ENCODE measurements at places on chromosomes 1 and 21.

DNA sequence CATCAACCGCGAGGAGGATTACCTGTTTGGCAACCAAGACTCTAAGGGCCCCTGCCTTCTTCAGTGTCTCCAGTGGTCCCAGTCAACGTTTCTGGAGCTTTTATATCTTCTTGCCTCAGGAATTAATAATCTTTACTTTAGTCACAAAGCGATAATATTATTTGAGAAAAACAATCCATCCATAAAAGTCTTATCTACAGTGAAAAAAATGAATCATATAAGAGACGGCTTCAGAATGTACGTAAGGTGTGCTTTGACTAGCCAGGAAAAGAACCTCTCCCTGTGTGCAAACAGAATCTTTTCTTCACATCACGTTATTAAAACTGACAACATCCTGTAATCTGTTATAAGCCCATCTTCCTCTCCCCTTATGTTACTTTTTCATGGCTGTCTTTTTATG lies at the start of gene REG4:
Gene REG4, minus strand, starts transcription at position 74 of the 400 bp plus-strand sequence. CDS start 2,691 bp downstream, outside the sequence.
- no peak for DNase-seq

DNA sequence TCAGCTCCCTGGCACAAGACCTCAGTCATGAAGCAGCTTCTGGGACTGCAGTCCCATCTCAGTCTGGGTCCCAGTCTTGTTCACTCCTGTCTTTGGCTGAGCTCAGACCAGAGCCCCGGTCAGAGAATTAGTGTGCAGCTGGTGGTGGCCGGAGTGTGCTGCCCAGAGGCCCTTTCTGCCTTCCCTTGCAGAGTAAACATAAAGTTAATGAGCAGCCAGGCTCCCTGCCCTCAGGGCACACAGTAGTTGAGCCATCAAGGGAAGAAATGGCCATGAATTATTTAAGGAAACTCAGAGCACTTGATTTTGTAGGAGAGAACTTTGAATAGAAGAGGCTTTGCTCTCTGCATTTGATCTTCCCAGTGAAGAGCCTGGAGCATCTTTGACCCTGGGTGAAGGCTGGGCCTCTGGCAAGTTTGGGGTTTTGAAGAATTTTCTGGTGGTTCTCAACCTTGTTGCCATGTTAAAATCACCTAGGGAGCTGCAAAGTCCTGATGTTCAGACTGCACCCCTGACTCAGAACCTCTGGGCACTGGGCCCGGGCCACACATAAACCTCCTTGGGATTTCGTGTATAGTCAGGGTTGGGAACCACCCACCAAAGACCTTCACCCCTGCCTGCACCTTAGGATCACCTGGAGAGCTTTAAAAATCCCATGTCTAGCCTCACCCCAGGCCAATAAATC lies 26.4 kb upstream of the SELENON start:
- no peak for DNase-seq

DNA sequence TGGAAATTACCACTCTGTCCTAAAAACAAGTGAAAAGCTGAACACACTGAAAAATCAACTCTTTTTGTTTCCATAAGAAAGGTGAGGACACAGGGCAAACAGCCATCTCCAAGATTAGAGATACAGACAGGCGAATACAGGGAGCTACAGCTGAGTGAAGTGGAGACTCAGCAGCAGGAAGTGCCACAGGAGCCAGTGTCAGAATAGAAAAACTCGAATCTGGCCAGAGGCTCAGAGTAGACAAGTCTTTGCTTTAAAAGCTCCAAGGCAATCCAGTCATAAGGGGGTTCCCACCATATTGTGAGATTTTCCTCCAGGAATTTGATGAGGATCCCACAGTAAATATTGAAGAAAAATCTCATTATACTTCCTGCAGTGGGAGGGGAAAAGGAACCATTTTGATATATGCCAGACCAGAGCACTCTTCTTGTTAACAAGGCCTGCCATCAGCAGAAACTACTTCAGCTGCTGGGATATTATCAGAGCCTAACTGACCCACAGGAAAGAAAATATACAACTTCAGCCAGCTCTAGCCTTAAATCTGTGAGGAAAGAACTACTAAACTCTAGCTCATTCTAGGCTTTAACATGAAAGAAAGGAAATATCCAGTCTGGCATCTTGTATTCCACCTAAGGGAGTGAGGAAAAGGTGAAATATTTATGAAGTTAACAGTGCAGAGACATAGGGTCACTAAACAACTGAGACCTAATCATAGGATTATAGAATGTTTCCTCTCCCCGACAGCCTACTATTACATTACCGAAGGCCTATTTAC lies 256.2 kb upstream of the OLFM3 start:
- no peak for DNase-seq

GRCh38 chr1:5189384-5189783 lies 535.0 kb downstream of the AJAP1 start:
- DNase-seq: no peak

DNA sequence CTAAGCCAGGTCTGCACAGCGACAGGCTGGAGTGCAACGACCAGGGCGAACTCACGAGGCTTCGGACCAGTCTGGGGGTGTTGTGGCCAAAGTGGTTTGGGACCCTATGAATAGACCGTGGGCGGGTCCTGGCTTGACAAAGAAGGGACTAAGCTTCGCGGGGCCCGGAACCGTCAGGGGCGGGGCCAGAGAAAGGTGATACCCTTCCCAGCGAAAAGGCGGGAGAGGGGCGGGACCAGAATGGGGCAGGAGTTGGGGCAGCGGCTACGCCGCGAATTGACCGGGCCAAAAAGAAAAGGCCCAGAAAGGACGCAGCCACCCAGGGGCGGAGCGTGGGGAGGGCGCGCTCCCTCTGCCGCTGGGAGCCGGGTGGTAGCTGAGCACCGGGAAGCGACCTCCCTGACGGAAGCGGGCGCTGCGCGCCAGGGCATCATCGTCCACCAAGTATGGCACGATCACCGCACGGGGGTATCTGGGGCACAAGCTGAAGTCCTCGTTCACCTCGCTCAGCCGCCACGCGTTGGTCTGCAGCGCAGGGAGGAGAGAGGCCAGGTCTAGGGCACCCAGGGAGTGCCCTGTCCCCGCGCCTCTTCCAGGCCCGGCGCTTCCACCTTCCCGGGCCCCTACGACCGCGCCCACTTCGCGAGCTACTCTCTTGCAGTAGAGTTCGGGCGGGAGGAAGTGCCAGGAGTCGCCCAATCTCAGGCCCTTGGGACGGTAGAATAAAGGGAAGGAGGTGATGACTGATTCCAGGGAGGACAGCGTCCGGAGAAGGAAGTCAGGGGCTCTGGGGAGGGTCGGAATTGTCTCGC lies 6.7 kb upstream of the FAM167B start:
- DNase-seq: peak; percentile 61

DNA sequence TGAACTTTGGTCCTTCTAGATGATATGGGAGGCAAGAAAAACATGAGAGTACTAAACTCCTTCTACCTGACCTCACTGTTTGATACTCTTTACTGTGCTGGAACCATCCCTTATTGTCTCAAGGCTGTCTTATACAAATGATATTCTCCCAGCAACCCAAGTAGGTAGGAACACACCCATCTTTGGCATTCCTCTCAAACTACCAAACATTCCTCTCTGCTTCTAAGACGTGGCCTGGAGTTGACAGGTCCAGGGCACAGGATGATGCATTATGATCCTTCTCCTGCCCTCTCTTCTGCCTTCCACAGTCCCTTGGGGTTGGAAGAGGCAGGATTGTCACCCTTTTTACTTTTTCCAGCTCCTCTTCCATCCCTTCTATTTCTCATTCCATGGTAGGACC lies 90.5 kb downstream of the SPATA17 start:
- no peak for DNase-seq
